ENCODE measurements at places on chromosomes 3 and 15.

DNA sequence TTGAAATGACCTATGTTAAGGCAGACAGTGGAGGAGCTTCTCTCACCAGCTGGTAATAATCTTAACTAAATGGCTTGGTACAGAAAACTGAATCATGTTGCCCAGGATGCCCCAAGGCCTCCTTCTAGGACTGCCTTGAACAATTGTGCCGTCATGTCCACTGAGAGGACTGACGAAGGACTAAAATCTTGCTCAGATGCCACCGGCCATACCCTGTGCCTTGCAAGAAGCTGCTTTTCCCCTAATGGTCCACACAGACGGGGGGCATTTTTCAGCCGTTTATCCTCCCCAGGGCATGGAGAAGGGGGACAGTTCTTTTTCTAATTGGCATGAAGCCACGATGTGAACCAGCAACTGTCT is 1.8 kb upstream of the CP start:
- no peak for DNase-seq

DNA sequence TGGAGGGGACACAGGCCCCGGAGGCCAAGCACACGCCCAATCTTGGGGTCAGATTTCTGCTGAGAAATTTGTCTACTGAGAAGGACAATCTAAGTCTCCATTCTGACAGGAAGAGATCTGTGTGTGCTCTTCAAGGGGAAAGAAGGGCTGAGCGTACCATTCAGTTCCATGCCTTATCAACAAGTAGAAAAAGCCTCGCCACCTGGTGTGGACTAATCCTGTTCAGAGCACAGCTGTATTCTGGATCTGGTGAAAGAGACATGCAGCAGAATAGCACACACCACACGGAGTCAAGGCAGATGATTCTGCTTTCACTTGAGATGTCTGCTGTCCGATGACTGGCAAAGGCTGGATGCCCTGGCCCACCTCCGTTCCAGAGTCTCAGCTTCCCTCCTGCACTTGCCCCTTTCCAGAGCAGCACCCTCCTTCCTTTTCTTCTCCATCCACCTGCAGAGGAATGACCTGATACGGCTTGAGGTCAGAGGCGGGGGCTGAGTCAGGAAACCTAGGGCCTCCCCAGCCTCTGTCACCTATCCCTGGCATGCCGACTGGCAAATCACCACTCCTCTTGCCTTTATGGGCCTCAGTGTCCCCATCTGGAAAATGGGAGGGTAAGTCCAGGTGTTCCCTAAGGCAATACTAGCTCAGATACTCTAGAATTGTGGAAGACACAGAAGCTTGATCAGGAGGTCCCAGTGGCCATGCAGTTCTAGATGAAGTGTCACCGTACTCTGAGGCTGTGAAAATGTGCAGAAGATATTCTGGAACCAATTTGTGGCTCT is 36.9 kb upstream of the CTSH start:
- no peak for DNase-seq

GRCh38 chr15:78322243-78322642 is 17.9 kb upstream of the CRABP1 start:
- no peak for DNase-seq

GRCh38 chr3:18825665-18826064 is 322.6 kb upstream of the KCNH8 start:
- no peak for DNase-seq

GRCh38 chr15:81092559-81092902 is 41.5 kb upstream of the CFAP161 start:
- no peak for DNase-seq

DNA sequence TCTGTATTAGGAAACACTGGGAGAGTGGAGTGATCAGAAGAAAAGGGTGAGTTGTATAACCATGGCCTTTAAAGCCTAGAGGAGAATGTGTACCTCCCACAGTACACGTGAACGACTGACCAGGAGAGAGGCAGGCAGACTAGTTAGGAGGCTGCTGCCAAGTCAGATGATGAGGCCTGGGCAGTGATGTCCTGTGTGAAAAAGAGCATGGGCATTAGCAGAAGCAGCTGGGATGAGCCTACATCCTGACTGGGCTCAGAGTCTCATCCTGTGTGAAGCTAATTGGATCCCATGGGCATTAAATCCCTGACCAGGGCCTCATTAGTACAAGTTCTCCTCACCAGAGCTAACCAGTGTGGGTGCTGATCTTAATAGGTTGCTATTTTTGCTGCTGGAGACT is 89.1 kb upstream of the SLC2A2 start:
- DNase-seq: no peak

DNA sequence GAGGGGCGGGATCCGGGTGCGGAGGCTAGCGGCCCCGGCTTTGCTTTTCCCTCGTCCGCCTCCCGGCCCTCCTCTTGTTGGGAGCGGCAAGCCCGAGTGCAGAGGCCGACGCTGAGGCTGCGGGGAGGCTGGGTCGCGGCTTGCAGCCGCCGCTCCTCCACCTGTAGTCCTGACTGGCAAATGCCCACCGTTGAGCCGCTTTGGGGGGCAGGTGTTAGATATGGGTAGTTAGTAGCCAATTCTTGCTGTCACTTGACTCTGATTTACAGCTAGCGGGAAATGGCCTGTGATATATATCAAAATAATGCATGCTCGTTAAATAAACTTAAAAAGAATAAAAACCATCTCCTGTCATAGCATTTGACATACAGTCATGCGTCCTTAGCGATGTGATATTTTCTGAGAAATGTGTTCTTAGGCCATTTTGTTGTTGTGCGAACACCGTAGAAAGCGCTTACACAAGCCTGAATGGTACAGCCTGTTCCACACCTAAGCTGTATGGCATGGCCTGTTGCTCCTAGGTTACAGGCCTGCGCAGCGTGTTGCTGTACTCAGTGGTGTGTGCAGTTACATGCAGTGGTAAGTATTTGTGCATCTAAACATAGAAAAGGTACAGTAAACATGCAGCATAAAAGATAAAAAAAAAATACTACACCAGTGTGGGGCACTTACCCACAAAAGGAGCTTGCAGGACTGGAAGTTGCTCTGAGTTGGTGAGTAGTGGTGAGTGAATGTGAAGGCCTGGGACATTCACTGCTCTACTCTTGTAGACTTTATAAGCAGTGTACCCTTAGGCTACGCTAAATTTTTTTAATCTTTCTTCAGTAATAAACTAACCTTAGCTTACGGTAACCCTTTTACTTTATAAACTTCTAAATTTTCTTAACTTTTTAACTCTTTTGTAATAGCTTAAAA is 873 bp downstream of the CAPN7 start:
- DNase-seq: no peak

- DNase-seq: no peak
These were observed 100.0 kb upstream of the RAP2B start for GRCh38 chr3:153061938-153062528.

- DNase-seq: no peak
These were observed 21.0 kb downstream of the ABHD2 start for GRCh38 chr15:89109238-89109637.

DNA sequence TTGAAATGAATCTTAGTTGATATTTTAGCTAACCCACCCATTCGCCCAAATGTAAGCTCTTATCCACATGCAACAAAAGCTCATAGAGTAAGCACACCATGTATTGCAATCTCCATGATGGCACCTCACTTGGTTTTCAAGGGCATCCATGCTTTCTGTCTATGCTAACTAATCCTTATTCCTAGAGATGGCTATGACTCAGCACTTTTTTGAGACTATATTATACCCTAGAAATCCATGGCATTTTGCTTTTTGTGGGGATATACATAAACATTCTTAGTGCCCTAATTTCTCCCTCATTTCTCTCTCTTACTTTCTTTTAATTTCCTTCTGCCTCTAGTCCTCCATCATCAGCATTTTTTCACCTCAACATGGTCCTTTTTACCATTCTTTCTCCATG is 168.5 kb upstream of the STT3B start:
- no peak for DNase-seq

DNA sequence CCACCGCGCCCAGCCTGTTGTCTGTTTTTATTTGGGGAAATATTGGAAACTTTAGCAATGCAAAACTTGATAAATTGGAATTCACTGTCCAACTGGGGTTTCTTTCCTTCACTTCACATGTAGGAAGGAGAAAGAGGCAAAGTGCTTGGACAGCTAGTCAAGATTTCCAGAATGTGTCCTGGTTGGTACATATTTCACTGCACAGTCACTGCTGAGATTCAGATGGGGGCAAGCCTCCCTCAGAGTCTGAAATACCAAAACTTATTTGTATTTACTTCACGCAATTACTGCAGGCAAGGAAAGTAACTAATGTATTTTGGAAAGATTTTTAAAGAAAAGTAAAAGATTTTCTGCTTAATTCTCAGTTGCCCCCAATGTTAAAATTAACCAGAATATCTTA is 21.0 kb downstream of the LRRC31 start:
- no peak for DNase-seq

DNA sequence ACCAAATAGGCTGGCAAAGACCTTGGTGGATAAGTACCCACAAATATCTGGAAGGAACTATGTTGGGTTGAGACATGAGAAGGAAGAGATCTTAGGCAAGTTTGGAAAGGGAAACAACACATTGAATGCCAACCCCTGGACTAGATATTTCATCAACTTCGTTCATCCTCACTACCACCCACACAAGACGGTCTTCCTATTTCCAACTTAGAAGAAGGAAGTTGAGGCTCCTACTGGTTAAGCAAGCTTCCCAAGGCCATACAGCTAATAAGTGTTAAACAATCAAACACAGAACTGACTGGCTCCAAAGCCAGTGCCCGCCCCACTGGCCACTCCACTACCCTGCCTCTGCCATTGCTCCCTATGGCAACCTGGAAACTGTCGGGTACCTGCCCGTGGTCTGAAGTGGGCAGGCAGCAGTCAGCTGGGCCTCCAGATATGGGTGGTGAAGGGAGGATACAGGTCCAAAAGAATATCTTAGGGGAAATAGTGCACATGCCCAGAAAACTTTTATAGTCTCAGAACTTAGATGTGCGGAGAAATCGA is 94.9 kb downstream of the LIPC start:
- DNase-seq: no peak

DNA sequence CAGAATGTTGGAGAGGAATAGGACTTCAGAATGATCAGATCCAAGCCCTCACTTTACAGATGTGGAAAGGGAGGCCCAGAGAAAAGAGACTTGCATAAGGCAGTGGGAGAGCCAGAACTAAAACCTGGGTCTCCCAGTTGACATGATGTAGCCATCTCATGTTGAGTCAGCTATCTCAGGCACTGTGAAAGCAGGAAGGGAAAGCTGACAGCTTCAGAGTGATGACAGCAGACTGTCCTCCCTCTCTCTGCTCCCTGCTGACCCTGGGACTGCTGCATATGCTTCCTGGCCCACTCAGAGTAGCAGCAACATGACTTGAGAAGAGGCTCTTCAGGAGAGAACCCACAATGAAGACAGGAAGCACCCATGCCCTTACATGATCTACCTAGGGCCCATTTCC is 14.7 kb downstream of the FHIT start:
- DNase-seq: no peak

- no peak for DNase-seq
These were observed 301.4 kb upstream of the TPM1 start for GRCh38 chr15:62741106-62741505.

- no peak for DNase-seq
These were observed 183.4 kb downstream of the OR4M2 start for GRCh38 chr15:22263738-22264137.

DNA sequence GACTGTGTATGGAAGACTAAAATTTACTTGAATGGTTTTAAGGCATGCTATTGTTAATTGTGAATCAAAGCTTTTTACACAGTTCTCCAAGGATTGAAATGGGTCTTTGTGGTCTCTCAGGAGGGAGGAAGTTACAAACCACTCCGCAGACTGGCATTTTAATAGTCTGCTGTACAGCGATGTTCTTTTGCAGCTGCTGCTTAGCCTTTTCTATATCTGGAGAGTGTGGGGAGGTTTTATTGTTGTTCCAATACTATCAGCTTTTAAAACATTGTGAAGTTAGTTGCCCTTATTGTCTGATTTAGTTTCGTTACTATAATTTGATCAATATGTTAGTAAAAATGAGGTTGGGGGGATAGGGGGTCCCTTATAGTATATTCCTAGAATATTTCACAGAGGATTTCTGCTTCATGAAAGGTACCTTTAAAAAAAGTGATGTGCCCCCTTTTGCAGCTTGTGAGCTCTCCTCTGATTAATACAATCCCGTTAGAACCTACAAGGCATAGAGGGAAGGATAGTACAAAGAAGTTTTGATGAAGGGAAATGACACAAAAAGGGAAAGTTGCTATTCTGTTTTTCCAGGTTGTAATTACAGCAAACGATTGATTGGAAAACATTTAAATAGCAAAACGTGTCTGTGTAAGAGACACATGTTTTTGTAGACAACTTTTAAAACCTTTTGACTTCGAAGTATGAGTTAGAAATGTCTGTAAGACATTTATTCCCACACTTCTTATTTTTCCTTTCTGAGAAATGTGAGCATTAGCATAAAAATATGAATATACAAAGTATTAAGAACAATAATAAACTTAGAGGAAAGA is 158.3 kb upstream of the CGNL1 start:
- no peak for DNase-seq

- no peak for DNase-seq
These were observed 13.7 kb upstream of the SEC22A start for GRCh38 chr3:123188058-123188457.

DNA sequence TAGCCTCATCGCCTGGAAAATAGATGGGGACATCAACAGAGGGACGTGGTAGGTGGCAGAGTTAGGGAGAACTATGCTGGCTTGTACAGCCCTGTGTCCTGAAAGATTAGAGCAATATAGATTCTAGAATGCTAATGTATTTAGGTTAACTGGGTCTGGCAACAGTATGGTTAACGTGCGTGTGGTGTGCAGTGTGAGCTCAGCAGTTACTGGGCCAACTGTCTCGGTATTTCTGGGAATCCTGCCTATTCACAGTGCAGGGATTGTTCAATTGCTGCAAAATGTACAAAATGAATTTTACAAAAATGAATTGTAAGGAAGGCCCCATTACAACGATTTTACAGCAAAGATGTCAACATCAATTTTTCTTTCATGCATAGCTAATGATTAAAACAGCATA is 20.6 kb downstream of the MEIS2 start:
- DNase-seq: no peak

DNA sequence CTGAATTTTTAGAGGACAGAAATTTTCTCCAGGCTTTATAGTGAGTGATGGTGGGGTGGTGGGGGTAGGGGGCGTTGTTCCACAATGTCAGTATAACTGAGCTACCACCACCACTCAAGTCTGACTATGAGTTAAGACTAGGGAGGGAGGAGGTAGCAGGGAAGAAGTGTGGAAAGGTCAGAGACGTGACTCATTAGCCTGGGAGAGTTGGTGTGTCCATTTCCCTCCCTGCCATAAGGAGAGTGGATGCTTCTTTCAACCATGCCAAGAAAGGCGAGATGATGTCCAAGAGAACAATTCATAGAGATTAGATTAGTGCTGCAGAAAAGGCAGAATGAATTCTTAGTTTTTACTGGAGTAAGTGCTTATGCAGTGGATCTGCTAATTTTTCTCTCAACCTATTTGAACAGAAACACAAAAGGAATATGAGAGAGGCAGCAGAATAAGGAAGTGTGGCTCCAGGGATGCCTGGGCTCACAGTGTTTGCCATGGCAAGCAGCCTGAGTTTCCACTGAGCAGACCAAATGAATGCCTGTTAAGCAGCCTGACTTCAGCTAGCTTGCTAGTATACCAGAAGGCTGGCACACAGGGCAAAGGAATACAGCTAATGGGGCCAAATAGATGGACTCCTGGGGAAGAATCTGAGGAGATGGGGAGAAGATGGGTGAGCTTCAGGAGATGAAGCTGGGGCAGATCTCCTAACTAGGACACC is 708.9 kb downstream of the NTRK3 start:
- no peak for DNase-seq
